ENCODE measurements at places on chromosomes 5 and 9.

GRCh38 chr5:160847526-160848085 lies 4.4 kb downstream of the ATP10B start:
- DNase-seq, result no peak

DNA sequence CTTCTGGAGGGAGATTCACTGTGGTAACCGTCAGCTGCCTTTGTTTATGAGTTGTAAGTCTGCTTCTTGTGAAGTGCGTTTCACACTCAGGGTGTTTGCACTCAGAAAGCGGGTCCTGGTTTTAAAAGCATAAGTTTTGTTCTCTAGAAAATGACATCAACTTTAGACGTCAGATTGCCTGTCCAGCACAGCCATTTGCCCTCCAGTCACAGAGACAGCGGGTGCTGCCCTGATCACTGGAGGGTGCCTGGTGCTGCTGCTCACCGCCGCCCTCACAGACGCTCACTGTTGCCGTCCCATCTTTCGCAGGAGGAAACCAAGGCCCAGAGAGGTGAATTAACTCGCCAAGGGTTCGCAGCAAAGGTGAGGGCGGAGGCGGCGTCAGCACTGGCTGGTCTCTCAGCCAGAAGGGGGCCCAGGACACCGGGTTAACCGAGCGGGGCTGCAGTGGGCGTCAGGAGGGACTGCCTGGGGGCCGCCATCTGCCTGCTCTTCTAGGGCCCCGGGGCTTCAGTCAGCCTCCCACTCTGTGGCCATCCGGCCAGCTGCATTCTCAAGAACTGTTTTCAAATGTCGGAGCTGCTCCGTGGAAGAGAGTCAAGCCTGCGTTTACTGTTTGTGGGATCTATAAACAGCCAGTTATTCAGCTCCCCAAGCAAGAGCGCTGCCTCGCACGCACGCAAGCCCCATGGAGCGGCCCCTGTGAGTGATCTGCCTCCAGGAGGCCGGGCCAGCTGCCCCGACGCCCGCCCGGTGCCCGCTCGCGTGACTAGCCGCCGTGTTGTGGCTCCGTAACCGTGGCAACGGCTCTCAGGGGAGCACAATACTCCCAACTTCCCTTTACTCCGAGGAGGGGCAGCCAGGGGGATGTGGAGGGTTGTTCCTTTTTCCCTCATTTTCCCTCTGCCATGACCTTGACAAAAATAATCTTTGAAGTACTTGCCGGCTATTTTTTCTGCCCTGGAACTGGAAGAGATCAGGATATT lies 43.4 kb upstream of the EXOC3 start:
- peak; percentile 51 for DNase-seq

DNA sequence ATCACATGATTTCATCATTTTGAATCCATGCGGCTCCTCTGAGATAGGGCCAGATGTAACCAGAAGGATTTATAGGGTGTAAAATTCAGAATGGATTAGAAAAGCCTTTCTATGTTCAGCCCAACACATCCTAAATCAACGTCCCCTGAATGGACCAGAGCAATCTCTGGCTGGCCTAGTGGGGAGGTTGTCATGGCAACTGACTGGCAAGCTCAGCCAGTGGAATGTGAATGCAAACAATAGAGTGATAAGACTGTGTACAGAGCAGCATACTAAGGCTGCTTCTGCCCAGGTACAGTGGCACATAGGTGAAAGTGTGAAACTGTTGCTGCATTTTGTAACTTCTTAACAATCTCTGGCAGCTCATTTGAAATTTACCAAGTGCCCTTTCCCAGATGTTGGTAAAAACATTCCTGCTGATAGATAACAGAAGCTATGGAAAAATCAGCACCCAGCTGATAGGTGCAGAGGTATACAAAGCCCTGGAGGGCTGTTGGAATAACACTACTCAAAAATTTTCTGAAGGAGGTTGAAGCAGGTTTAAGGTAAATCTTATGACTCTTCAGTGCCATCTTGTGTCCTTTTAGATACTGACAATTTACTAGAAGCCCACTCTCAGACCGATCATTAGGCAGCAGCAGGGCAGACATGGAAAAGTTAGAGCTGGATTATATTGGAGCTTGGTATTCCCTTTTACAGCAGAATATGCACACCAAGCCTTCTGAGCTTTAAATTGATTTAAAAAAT lies 267.2 kb downstream of the RAB3C start:
- DNase-seq, result peak; percentile 53

DNA sequence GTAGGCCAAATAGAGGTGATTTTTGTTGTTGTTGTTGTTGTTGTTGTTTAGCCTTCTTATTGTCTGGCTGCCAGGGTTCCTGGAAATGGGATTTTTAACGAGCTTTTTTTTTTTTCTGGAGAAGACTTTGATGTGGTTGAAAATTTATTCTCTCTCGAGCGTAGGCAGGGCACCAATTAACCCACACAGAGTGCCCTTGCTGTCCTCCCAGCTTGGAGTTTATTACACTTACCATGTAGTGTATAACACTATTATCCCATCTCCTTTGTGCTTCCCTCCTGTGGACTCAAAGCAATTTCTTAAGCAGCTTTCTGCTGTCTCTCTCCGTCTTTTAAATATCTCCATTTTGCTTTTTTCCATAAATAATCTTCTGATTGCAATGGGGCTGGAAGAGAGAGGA lies 57.4 kb downstream of the OR2K2 start:
- DNase-seq, result no peak

- DNase-seq, result no peak
Measured at GRCh38 chr9:96441798-96442445, 8.0 kb upstream of the HABP4 start.

DNA sequence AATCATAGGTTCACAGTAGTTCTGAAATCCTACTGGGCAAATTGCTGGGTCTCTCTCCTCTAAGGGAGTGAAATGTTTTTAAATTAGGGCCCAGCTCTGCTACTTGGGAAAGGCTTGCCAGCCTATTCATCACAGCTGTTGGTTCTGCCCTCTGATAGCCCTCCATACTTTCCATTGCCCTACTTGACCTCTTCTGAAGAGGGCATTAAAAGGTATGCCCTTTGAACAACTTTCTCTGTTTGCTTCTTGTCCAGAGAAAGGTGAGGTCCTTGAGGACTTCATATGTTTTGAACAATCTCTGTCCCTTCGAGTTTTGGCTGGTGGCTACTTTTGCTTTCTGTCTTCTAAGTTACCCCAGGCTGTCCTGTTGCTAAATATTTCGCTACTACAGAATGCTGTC lies 62.3 kb upstream of the JAK2 start:
- no peak for DNase-seq

Data from RWPE1 (cell line).